ENCODE measurements at places on chromosomes 16 and 17.
A peak's percentile ranks its signal among the peaks of the same experiment; 100 is the strongest.

GRCh38 chr17:80847496-80848230 lies 144.0 kb upstream of the CHMP6 start:
- peak; percentile 83 for DNase-seq

DNA sequence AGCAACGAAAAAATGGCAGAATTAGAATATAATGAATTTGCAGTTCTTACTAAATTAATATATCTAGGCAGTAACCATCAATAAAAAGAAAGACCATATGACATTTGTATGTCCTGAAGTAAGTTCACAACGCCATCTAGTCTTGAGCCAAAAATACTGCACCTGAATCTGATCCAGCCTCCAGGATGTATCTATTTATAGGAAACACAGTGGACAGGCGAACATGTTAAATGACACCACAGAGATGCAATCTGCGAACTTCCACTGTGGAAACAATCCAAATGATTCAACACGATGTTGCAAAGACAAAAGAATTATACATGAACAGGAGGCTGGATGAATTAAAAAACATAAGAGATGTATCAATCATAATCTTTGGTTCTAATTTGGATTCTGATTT lies 197.6 kb downstream of the CDH13 start:
- no peak for DNase-seq

GRCh38 chr17:4161192-4161966 lies 18.4 kb downstream of the CYB5D2 start:
- DNase-seq = no peak

DNA sequence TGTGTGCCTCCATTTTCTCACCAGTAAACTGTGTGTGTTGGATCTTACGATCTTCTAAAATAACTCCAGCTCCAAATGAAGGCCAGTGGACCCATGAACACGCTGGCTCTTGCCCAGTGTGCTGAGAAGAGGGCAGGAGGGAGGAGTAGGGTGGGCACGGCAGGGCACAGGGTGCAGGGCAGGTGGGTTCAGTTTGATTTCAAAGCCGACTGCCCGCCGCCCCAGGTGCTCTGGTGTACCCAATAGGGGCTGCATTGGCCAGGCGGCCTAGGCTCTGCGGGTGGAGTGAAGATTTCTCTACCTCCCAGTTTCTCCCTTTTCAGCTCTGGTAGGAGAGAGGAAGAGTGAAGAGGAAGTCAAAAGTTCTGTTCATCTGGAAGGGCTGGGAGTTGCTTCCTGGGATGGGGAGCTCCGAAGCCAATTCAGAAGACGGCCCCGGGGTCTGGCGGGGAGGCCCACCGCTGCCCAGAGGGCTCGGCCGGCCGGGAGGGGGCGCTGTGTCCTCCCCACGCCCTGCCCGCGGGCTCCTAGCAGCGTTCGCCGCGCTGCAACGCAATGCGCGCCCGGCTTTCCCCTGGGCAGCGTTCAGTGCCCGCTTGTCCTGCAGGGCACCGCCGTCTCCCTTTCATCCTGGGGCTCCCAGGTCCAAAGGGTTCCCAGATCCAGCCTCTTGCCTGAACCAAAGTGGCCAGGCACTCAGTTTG lies 1.1 kb upstream of the CRHR1 start:
- DNase-seq = peak; percentile 30

- no peak for DNase-seq
Measured at GRCh38 chr16:78506367-78507193, 407.1 kb downstream of the WWOX start.

DNA sequence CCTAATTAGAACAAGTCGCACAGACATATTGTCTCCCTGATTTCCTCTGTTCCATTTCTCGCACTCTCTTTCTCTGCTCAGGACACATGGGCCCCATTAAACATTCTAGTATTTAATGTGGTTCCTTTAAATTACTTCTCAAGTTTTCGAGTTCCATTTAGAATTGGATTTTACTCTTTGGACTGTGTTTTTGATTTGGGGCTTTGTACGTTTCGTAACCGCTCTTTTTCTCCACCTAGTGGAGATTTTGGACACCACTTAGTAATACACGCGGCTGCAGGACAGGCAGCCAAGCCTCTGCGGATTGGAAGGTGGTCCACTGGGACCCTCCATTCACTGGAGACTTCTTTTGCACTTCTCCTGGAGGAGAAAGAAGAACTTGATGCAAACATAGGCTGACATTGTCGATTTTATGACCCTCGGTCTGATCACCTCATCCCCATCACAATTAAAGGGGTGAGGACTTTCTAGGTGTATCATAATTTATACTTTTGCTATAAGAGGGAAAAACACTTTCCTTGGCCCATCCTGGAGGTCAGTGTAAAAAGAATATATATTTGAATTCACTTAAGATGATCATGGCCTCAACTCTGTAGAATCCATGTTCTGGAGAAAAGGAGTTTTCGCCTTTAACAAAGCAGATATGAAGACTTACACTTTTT lies 85.7 kb downstream of the NOG start:
- DNase-seq = peak; percentile 29

- no peak for DNase-seq
Measured at GRCh38 chr16:56603589-56603988, 4.8 kb upstream of the MT2A start.

GRCh38 chr17:35668802-35669201 lies 62.6 kb upstream of the RASL10B start:
- DNase-seq = no peak

DNA sequence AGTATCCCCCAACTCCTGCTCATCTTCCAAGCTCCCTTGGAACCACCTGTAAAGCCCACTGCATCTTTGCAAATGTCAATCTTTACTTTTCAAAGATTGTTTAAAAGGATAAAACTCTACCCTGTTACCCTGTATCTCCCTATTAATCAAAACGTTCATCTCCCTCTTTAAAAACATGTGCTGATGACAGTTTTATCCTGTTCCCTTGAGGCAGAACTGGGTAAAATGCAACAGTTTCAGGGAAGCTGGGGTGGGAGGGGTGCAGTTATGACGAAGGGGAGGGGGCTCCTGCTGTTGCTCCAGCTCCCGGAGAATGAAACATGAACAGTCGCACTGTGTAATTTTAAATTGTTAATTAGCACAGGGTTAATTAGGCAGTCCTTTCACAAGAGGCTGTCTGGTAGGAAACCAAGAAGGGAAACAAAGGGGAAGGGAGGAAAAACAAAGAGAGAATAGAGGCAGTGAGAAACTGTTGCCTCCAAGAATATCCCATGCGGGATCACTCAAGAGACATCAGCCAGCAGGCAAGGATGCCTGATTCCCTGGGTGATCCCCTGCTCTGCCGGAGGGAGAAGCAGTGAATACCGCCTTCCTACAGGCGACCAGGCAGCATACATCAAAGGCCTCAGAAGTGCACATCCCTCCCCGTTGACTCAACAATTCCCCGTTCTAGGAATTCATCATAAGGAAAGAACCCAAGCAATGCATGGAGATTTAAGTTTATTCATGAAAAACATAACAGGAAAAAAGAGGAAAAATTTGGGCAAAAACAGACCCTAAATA lies 84.2 kb downstream of the ZFHX3 start:
- DNase-seq = no peak

DNA sequence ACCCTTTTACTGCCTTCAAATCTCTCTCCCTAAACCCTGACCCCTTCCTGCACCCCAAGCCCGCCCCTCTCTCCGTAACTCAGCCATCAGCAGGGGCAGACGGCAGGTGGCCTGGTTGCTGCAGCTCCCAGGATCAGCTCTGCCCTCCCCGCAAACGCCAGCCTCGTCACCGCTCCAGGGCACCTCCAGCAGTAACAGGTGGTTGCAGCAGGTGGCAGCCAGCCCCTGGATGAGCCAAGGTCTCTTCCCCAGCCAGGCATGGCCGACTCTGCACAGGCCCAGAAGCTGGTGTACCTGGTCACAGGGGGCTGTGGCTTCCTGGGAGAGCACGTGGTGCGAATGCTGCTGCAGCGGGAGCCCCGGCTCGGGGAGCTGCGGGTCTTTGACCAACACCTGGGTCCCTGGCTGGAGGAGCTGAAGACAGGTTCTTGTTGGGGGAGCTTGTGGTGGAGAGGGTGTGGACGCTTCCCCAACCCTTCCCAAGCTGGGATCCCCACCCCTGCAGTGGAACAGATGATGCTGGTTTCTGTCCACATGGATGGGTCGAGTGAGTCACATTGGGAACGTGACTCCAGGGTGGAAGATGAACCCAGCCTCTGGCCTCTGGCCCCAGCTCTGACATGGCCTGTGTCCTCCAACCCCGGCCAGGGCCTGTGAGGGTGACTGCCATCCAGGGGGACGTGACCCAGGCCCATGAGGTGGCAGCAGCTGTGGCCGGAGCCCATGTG lies 558 bp downstream of the HSD3B7 start:
- DNase-seq = no peak
